ENCODE measurements at places on chromosomes 6 and 20. TPM values are rescaled to one million over a fixed set of nuclear protein-coding genes. Genes with fewer than 3 reads are reported as not detected.

DNA sequence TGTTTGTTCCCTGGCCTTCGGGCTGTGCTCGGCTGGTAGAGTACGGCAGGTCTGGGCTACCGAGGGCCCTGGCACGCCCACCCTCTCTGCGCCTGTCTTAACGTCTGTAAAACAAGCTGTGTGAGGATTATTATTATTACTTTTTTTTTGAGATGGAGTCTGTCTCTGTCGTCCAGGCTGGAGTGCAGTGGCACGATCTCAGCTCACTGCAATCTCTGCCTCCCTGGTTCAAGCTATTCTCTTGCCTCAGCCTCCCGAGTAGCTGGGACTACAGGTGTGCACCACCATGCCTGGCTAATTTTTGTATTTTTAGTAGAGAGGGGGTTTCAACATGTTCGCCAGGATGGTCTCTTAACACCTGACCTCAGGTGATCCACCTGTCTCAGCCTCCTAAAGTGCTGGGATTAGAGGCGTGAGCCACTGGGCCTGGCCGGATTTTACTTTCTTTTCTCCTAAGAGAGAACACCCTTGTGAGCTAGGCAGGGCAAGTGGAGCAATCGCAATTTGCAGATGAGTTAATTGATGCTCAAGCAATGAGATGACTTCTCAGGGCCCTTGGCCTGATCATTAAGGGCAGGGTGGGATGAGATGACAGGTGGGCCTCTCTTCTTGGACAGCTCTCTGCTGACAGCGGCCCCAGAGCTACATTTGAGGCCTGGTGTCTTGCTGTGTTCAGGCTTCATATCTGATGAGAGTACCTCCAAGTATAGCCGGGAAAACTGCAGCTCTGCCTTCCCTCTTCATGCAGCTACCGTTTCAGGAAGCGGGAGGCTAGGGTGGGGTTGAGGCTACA is 859 bp upstream of the SMIM29 start:
- H3K27me3 ChIP-seq = no peaks in the 10 kb centered on the region
- peak; percentile 28 for DNase-seq
- peaks cover 33% of the 10 kb centered on the region for H3K4me1 ChIP-seq

DNA sequence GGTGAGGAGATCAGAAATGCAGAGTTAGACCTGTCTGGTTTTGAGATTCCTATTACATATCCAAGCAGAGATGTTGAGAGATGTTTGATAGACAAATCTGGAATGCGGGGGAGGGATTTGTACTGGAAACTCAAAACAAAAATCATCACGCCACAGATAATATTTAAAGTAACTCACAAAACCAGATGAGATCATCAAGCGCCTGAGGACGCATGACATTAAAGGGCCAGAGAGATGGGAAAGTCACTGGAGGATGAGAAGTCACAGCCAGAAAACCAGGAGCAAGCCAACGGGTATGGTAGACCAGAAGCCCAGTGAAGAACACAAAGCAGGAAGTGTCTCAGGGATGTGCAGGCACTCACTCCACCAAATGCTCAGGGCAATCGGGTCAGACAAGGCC is 87.7 kb downstream of the DLL1 start:
- peaks cover 13% of the 10 kb centered on the region for H3K27me3 ChIP-seq
- no peak for DNase-seq
- H3K4me3 ChIP-seq = no peak overlapping the region
- no peaks in the 10 kb centered on the region for H3K36me3 ChIP-seq

DNA sequence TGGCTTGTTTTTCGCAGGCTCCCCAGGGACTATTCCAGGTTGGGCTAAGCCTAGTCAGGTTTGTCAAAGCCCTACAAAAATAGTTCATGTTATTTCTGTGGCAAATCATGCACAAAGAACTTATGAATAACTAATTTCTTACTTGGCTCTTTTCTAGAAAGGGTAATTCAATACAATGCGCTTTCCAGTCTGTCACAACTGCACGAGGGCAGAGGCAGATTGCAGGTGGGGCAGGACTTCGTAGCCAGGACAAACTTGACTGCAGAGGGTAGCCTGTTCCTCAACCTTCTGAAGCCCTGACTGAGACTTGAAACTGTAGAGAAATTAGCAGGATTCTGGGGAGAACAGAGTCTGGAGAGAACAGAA is 253.5 kb downstream of the QKI start:
- H3K27me3 ChIP-seq = no peaks in the 10 kb centered on the region
- H3K4me1 ChIP-seq = peaks cover 9% of the 10 kb centered on the region
- H3K27ac ChIP-seq = no peak overlapping the region
- DNase-seq = no peak
- no peak overlapping the region for H3K4me3 ChIP-seq

Gene SMLR1
- total RNA-seq = not detected

DNA sequence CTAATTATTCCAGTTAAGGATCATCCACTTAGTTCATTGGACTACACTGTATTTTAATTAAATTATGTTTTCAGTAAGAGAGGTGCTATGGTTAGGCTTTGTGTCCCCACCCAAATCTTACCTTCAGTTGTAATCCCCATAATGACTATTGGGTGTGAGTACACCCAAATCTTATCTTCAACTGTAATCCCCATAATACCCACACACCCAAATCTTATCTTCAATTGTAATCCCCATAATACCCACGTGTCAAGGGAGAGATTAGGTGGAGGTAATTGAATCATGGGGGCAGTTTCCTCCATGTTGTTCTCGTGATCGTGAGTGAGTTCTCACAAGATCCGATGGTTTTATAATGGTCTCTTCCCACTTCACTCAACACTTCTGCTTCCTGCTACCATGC is 208.0 kb upstream of the PHACTR1 start:
- H3K27me3 ChIP-seq = no peaks in the 10 kb centered on the region
- peaks cover 17% of the 10 kb centered on the region for H3K4me1 ChIP-seq
- DNase-seq = no peak
- H3K36me3 ChIP-seq = no peaks in the 10 kb centered on the region
- no peak overlapping the region for H3K4me3 ChIP-seq

DNA sequence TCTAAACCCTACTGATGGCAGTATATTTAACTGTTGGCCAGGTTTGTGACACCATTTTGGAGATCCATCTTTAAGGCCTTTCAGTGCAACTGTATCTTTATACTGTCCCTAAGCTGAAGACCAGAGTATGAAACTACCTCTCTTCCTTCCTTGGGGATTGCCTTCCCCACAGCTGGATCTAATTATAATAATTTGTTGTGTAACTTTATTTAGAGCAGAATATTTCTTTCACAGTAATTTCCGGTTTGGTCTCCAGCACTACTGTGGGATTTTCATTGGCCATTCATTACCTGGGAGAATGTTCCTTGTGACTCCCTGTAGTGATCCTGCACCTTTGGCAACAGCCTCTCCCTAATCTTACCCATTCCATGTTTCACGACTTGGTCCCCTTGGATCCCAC is 75.2 kb downstream of the AKAP7 start:
- H3K27me3 ChIP-seq = no peaks in the 10 kb centered on the region
- no peak overlapping the region for H3K4me3 ChIP-seq
- H3K27ac ChIP-seq = no peak overlapping the region
- no peak for DNase-seq

Gene THBD
- total RNA-seq = 38.2 TPM

- no peaks in the 10 kb centered on the region for H3K4me1 ChIP-seq
- H3K36me3 ChIP-seq = no peaks in the 10 kb centered on the region
- no peak overlapping the region for H3K4me3 ChIP-seq
- H3K27ac ChIP-seq = no peak overlapping the region
- H3K27me3 ChIP-seq = peaks cover 7% of the 10 kb centered on the region
Measured at GRCh38 chr20:48886811-48887210, 34.7 kb upstream of the ARFGEF2 start.

Gene SPATS1
- total RNA-seq = not detected

Gene FOXC1
- 125 TPM for total RNA-seq

All from chondrocyte (in vitro differentiated cells).